ENCODE measurements at places on chromosomes 11 and 22.

GRCh38 chr11:75813622-75814039 is 1.4 kb upstream of the UVRAG start:
- DNase-seq = no peak

- DNase-seq = no peak
Measured at GRCh38 chr11:3631331-3631730, 10.5 kb downstream of the ART5 start.

GRCh38 chr11:130937051-130937450 is 20.8 kb upstream of the SNX19 start:
- DNase-seq = no peak

DNA sequence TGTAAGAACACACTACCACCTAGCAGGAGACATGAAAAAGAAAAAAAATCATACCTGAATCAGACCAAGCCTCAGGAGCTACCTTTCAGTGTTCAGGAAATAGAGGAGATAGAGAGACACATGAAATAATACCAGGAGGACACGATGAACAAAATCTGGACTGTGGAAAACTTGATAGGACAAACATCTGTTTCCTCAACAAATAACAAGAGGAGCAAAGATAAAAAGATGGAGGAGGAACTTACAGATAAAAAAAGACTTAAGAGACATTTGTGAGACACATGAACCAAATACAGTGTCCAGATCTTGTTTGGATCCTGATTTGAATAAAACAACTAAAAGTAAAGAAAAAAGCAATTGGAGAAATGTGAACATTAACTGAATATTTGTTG is 12.4 kb upstream of the KCNE3 start:
- no peak for DNase-seq

DNA sequence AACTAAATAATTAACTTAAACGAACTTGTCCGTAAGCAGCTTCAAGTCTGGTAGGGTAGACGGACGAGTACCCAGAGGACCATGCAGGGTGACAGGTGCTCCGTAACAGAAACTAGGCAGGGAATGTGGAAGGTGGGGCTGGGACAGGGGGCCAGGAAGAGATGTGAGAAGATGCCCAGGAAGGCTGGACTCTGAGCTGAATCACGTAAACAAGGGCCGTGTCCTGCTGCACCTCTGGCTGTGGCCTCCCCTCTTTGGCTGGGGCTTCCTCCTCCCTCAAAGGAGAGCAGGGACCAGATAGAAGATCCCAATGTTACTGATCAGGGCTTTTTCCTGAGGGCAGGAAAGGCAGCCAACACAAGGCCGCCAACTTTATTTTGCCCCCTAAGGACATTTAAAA is 47.9 kb downstream of the PACSIN2 start:
- no peak for DNase-seq

DNA sequence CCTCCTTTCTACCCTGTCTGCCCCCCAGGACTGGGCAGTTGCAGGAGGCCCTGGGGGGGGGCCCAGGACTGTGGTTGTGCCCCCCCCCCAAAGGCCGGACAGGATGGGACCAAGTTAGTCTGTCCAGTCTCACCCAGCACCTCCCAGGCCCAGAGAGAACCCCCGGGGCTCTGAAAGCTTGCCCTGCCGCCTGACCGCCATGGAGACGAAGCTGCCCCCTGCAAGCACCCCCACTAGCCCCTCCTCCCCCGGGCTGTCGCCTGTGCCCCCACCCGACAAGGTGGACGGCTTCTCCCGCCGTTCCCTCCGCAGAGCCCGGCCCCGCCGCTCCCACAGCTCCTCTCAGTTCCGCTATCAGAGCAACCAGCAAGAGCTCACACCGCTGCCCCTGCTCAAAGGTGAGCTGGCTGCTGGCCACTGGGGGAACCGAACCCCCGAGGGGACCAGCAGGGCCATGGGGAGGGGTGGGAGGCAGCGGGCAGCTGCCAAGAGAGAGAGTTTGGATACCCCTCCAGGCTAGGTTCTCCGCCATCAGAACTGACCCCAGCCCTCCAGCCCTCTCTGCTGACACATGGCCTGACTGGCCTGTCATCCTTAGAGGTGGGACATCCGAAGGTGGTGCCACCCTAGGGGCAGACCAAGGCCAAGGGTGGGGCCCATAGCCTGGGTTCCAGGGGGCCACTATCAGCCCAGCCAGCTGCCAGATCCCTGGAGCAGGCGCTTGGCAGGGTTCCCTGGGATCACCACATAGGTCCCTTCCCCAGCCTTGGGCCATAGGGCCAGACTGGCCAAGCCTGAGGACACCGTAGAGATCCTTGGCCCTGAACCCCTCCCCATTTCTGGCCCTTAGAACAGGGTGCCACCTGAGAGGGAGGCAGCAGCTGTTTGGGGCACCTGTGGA is 1.3 kb downstream of the PPP2R5B start:
- DNase-seq = no peak

All from AG09319 (cell line).